NCI-H187 (cell line): ENCODE measurements at places on chromosomes 12 and 14.

DNA sequence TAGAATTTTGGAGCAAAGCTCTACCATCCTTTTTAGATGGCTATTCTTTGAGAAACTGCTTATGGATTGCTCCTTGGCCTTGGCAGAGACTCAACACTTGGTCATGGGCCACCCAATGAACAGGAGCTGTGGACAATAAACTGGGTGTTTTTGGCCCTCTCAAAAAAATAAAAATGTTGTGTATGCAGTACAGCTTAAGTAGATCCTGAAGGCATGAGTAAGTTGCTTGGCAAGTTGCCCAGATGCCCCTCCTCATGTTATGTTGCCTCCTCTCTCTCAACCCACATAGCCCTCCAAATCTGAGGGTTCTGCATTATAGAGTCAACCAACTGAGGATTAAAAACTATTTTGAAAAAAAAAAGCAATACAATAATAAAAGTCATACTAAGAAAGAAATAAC, 124.9 kb downstream of the ATP23 start:
- no peak for DNase-seq

DNA sequence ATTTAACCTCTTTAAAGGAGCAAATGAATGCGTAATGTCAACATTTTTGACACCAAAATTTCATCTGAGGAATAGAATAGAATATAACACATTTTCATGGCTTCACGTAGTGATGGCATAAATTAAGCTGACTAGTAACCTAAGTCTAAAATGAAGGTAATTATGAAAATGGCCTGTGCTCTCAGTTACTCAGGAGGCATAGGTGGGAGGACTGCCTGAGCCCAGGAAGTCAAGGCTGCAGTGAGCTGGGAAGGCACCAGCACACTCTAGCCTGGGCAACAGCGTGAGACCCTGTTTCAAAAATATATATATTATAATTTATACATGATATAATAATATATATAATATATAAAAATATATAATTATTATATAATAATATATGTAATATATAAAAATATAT, 383.2 kb upstream of the ATP2B1 start:
- DNase-seq: no peak

- DNase-seq: no peak
Observed at GRCh38 chr12:104583301-104583700, 126.6 kb downstream of the CHST11 start.

DNA sequence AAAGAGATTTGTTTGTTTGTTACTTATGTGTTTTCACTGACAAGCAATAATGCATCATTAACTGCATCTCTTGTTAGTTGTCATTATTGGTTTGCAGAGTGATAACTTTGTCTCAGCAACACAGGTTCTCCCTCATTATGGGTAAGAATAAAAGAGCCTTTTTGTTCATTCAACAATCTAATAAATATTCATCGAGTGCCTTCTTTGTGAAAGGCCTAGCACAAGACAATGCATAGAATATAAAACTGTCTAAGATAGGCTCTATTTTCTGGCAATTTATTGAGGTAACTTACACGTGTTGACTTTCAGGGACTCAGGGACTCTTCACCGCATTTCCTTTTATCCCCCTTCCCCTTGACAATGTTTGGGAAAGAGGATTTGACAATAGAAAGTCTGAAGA, 95.5 kb upstream of the KRR1 start:
- no peak for DNase-seq

DNA sequence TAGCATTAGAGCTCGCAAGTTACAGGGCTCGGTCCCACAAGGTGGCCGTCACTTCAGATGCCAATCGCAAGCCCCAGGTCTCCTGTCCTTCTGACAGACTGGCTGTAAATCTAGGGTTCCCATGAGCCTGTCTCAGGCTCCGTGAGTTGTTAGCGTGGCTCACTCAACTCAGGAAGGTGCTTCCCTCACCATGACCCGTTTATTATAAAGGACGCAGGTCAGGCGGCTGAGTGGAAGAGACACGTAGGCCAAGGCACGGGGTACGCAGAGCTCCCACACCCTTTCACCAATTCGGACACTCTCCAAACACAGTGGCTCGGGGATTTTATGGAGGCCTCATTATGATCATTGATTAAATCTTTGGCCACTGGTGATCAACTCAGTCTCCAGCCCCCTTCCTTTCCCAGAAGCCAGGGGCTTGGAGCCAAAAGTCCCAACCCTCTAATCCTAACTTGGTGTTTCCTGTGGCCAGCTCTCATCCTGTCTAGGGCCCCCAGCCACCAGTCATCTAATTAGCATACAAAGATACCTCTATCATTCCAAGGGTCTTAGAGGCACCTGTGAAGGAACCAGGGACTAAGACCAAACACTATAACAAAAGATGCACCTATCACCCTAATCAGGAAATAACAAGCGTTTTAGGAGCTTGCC, 25.8 kb upstream of the LRTM2 start:
- no peak for DNase-seq

GRCh38 chr12:107704041-107704440, 18.4 kb downstream of the PWP1 start:
- no peak for DNase-seq

DNA sequence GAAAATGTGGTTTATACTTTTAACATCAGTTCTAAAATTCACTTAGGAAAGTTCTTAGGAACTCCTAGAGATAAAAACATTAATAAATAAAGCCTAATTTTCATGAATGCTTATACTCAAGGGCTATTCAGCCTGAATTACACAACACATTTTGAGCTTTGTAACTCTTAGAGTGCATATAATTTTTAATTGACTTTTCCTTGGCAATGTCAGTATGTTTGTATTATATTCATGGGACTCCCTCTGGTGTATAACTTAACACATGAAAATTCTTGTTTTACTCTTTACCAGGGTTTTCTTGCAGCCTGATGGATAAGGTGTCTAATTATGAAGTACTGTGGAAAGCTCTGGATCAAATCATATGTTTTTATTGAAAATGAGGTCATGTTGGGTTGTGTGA, 150.6 kb upstream of the HMGA2 start:
- DNase-seq: no peak

DNA sequence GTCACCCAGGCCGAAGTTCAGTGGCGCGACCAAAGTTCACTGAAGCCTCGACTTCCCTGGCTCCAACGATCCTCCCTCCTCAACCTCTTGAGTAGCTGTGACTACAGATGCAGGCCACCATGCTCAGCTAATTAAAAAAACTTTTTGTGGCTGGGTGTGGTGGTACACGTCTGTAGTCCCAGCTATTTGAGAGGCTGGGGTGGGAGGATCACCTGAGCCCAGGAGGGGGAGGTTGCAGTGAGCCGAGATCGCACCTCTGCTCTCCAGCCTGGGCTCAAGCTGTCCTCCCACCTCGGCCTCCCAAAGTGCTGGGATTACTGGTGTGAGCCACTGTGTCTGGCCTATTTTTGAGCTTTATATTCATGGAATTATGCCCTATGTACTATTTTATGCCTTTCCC, 18.1 kb upstream of the RAD52 start:
- DNase-seq: no peak

- no peak for DNase-seq
Observed at GRCh38 chr12:123089631-123090353, 61.1 kb downstream of the PITPNM2 start.

GRCh38 chr14:89619596-89619995, 202.6 kb upstream of the FOXN3 start:
- DNase-seq: no peak

DNA sequence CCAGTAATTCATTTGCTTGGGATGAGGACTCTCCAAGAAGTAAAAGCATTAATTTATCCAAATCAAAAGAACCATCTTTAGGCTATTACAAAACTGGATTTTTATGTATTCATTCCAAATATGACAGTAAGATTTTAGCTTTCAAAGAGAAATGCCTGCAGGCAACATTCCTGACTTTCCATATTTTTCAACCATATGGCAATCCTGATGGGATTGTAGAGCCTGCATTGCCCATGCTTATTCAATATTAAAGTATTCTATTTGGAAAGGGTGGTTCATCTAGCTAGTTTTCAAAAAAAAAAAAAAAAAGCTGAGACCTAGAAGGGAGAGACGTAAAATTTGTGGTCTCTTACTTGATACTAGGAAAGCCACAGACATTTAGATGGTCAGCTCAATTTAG, 1253.7 kb downstream of the LRFN5 start:
- DNase-seq: no peak

DNA sequence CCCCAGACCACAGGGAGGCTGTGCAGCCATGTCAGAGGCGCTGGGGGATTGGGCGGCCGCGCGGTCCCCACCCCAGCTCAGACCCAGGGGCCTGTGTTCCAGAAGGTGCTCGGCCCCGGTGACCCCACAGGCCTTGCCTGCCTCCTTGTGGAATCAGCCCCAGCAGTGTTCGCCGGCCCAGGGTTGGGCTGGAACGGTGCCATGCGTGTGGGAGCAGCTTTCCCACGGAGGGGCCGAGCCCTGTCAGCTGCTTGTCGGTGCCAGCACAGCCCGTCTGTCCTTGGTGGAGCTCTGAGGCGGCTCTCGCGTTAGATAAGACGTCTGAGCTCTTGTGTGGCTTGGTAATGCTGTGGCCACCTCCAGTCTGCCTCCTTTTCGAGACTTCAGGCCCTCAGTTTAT, 8.5 kb downstream of the ZFYVE21 start:
- no peak for DNase-seq

DNA sequence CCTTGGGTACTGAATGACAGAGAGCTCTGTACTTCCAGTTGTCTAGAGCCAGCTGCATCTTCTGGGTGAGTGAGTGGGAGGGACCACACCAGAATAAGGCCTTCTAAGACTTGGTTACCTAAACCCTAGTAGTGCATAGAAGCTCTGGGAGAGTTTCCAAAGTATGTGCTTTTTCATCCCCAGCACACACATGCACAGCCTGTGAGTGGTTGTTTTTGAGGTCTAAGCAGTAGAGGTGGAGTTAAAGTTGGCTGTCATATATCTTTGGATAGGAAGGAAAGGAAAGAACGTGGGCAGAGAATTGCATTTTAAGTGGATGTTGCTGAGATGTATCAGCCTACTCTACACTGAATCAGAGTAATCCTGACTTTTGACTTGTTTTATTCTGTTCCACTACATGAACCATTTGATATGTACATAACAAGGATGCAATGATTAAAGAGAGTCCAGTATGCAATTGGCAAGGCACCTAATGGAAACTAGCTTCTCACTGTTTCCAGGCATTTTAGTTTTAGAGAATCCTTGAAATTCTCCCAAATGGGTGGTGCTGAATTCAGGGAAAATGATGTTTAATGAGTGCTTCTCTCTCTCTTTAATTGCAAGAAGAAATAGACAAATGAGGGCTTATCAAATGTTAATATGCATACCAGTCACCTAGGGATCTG, 51.8 kb upstream of the PRICKLE1 start:
- DNase-seq: no peak

DNA sequence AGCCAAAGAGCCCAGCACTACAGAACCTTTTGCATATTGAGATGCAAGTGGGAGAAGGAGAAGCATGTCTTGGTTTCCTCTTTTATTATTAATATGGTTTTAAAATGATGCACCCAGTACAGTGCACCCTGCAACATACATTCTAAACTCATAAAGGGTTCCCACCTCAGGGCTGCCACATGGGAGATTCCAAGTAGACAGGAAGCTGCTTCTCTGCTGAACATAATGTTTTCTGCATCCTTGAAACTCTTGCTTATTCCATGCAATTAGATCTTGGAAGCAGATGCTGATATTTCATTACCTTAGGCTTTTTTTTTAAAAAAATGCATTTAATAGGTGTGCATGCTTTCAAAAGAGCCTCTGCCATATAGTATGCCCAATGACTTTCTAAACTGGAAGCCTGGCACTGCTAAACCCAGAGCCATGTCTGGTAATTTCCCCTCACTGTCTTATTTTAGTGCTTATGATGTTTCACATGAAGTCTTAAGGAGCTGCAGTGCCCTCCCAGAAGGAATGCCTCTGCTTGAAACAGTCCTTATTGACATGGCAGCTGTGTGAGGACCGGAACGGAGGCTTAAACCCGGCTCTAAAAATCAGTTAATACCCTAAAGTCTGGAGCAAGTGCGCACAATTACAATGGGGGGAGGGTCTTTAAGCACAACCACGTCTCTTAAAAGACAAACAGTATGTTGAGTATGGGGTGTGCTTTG, 2.0 kb upstream of the SIX1 start:
- no peak for DNase-seq

DNA sequence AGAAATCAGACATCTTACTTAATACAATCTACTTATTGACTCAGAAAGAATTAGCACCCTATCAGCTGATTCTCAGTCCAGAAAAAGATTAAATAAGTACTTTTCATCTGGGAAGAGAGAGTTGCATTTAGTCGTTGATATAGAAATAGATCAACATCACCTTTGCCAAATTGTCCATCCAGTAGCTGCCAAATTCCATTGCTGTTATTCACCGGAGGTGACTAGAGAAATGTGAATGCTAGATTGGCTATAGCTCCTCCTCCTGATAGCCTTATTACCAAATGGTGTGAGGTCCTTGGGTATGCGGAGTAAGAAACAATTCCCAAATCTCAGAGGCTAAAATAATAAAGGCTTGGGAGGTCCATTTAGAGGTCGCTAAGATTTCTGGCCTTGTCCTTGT, 723.3 kb upstream of the FLRT2 start:
- DNase-seq: no peak

GRCh38 chr12:58314610-58315009, 373.2 kb downstream of the ATP23 start:
- no peak for DNase-seq

DNA sequence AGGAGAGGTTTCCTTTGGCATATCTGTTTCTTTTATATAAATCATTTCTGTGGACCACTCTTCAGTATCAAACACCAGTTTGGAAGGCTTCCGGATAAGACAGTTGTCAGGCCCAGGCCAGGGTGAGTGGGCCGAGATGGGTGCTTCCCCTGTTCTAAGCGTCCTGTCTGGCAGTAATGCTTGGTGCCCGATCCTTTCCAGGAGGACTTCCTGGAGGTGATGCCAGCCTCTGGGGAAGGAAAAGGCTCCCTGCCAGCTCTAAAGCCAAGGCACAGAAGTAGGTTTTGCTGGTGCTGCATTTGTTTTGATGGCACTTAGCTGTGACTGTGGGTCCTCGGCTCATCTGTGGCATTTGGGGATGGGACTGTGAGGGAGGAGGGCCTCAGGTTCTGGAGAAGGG, 124.4 kb upstream of the RTL1 start:
- no peak for DNase-seq

DNA sequence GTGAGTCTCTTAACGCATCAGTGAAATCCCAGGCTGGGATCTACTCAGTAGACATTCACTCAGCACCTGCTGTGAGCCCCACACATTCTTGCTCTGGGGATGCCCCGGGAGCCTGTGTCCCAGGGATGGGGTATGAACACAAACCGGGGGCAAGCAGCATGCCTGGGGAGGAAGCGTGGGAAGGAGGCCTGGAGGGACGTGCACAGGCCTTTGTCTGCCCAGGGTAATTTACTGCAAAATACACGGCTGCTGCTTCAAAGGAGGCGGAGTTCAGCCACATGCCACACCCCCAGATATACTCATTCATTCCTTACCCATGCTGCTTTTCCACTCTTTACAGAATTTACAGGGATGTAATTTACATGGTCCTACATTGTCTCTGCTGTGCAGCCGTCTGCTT, 187.8 kb downstream of the ADGRD1 start:
- DNase-seq: no peak

GRCh38 chr14:88804035-88804434, 11.3 kb upstream of the EML5 start:
- no peak for DNase-seq

GRCh38 chr14:66378712-66379505, 107.3 kb upstream of the CCDC196 start:
- DNase-seq: no peak

GRCh38 chr14:63672417-63673180, 30.9 kb upstream of the WDR89 start:
- DNase-seq: no peak
